Stimulated activated naive CD4-positive, alpha-beta T cell (primary cell): ENCODE measurements at places on chromosomes 1 and 21.

GRCh38 chr1:70887936-70888335, 159.7 kb downstream of the PTGER3 start:
- DNase-seq: no peak

DNA sequence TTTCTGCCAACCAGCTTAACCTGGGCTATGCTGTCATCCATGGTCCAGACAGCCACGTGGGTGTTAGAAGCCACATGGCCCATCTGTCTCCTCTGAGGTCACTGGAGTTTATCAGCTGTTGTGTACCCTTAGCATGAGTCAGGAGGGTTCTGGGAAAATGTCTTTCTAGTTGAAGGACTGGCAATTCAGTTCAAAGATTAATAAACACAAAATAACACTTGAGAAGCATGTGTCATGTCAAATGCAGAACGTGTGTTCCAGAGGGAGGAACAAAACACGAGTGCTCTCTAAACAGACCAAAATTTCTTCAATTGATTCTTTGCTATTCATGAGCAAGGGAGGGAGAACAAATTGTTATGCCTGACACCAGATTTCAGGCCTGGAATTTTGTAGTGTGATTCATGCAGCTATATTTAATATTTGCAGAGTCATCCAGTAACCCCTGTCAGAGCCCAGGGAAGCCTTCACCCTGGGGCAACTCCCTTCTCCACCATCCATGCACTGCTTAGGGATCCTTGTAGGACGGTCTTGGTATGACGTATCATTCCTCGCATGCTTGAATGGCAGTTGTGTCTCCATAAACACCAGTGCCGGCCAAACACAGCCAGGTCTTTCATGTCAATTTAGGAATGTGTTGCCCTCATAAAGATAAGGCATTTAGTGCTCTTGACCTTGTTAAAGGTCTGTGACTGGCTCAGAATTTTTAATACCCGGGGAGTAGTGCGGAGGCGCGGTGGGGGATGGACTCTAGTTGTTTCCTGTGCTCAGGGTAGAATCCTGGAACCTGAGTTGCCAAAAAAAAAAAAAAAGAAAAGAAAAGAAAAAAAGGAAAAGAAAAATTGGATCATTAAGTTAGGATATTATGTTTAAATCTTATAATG, 27.7 kb upstream of the DYRK1A start:
- DNase-seq: no peak

- DNase-seq: no peak
Observed at GRCh38 chr1:202806845-202807450, 1.3 kb downstream of the KDM5B start.

DNA sequence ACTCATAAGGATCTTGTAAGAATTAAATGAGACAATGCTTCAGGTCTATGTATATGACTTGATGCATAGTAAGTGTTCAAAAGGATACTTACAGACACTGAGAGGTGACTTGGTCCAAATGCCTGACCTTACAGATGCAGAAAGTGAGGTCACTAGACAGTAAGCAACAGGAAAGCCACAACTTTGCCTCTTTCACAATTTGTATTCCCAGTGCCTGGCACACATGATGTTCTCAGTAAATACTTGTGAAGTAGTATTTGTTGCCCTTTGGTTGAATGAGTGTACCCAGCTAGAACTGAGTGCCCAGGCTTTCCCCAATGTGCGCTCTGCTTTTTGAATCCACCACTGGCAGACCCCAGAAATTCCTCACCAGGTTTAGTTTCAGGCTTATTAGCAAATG, 105.1 kb downstream of the BEND5 start:
- DNase-seq: no peak

DNA sequence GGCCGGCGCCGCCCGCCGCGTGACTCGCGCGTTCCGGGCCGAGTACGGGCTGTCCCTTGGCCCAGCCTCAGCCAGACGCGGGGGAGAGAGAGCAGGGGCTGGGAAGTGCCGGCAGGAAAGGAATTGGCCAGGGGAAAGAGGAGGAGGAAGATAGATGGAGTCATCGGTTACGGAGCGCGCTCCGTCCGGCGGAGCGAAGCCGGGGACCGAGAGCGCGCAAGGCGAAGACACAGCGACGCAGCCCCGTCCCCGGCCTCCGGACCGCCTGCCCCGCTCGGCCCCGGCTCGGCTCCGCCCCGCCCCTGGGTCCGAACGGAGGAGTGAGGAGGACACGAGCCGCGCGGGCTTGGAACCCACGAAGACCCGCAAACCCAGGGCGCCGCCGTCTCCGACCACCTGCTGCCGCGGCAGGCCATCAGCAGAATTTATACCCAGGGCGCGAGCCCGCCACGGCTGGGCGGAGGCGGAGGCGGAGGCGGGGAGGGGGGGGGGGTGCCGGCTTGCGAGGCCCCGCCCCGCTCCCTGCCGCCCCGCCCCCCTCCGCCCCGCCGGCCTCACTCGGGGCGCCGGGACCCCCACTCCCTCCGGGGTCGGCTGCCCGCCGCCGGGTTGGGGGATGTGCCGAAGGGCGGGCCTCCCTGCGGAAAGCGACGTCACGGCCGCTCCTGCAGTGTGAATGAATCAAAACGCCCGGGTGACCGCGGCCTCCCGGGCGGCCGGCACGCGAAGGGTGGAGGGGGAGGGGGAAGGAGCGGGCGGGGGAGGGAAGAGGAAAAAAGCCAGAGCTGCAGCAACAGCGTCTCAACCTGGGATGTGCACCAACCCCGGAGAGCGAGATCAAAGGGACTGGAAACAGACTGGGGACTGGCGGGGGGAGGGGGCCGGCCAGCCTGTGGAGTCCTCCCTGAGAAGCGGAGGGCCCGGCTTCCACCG, at the start of gene LHX4:
Gene LHX4 (plus strand): TSS at position 782 of the 933 bp plus-strand sequence. CDS start 266 bp downstream, outside the sequence.
- DNase-seq: peak; percentile 26

- no peak for DNase-seq
Observed at GRCh38 chr1:221829327-221830015, 87.6 kb upstream of the DUSP10 start.

- DNase-seq: no peak
Observed at GRCh38 chr1:205568469-205569361, 63.1 kb downstream of the ELK4 start.

GRCh38 chr1:116178837-116179236, 67.6 kb downstream of the MAB21L3 start:
- no peak for DNase-seq

- no peak for DNase-seq
Observed at GRCh38 chr1:187032982-187033692, 204.4 kb downstream of the PLA2G4A start.

DNA sequence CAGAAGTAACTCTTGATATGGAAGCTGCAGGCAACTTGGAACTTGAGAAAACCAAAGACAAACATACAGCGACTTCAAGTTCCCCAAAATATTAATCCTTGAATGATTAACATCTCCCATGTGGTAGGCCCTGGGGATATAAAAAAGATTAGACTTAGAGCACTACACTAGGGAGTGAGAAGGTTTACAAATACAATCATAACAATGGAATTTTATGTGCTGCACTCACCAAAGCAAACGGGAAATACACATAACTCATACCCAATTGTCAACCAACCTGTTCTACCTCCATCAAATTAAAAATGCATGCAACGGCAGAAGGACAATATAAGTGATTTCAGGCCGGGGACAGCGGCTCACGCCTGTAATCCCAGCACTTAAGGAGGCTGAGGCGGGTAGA, 3.7 kb downstream of the SMYD3 start:
- no peak for DNase-seq

GRCh38 chr1:11314959-11315358, 42.0 kb downstream of the UBIAD1 start:
- DNase-seq: no peak

DNA sequence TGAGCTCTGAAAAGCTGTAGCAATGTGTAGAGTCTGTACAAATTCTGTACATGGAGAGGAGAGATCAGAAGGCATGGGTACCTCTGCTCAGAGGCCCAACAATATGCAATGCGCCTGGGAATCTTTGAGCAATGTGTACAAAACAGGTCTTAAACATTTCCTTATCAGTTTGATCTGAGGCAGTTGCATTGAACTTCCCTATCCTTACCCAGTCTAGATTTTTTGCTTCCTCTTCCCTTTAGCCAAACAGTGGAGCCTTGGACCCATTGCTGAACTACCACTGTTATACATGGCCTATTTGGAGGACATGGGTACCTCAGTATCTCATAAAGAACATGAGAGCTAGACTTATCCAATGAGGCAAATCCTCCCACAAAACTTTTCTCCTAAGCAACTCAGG, 12.6 kb upstream of the MNDA start:
- no peak for DNase-seq

- DNase-seq: no peak
Observed at GRCh38 chr1:151853411-151853943, at the start of gene THEM5. TSS of gene THEM5 (minus strand) at chr1:151853712. CDS start at chr1:151853565, 147 bp downstream.

GRCh38 chr1:154864189-154864975, 5.7 kb downstream of the KCNN3 start:
- no peak for DNase-seq

DNA sequence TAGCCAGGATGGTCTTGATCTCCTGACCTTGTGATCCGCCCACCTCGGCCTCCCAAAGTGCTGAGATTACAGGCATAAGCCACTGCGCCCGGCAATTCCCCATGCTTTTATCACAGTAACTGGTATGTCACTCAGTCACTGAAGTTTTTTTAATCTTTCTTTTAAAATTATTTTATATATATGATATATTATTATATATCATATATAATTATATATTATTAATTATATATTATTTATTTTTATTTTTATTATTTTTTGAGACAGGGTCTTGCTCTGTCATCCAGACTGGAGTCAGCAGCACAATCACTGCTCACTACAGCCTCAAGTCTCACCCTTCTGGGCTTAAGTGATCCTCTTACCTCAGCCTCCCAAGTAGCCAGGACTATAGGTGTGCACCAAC, 18.3 kb downstream of the RC3H1 start:
- no peak for DNase-seq

DNA sequence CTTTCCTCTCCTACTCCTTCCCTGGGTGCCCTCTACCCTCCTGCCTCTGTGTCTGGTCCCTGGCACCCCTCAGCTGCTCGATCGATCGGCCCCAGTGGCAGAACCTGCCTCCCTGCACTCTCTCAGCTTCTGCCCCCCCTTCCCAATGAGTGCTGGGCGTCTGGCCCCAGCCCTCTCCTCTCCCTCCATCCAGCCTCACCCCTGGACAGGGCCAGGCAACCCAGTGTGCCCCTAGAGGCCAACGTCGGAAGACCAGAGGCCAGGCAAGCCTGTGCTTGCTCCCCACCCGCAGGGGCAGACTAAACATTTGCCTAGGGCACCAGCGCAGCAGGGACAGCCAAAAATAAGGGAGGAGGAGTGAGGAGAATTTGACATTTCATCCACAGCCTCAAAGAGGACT, 43.5 kb downstream of the LGR6 start:
- no peak for DNase-seq

DNA sequence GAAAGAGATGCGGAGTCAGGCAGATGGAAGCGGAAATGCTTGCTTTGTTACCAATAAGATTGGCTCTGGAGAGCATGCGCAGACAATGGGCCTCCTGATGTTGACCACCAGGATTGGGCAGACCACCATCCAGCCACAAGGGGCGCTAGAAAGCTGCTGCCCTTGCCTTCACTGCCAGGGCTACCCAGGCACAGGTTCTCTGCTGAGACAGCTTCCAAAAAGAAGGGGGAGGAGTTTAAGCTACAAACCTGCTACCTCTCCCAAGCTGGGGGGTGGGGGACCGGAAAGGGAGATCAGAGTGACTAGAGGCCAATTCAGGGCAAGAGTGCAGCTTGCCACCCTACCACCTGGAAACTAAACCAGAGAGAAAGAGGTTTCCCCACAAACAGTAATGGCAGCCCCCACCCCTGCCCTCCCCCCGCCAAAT, 369.7 kb downstream of the RRAGC start:
- DNase-seq: peak; percentile 4

- no peak for DNase-seq
Observed at GRCh38 chr1:116853680-116854402, 55.9 kb upstream of the PTGFRN start.
